ENCODE measurements at places on chromosomes 13 and 19.
A peak's percentile ranks its signal among the peaks of the same experiment; 100 is the strongest.

- no peak for DNase-seq
Measured at GRCh38 chr13:75583091-75583490, 33.5 kb downstream of the UCHL3 start.

DNA sequence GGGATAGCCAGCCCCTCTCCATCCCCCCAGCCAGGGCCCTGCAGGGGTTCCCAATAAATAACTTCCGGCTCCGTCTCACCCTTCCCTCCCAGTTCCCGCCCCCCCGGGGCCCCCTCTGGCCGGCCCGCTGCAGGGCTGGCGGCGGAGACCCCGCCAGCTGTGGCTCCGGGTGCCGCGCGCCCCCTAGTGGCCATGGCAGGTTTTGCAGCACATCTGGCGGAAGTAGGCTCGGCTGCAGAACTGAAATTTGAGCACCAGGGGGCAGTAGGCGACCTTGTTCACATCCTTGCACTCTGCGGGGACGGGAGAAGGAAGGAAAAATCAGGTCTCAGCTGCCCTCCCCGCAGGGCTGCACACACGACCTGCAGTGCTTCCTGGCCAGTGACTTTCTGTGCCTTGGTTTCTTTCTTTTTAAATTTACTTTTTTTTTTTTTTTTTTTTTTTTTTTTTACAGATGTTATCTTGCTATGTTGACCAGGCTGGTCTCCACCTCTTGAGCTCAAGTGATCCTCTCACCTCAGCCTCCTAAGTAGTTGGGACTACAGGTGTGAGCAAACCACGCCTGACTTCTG, 3.6 kb upstream of the MYO1F start:
- peak; percentile 69 for DNase-seq

DNA sequence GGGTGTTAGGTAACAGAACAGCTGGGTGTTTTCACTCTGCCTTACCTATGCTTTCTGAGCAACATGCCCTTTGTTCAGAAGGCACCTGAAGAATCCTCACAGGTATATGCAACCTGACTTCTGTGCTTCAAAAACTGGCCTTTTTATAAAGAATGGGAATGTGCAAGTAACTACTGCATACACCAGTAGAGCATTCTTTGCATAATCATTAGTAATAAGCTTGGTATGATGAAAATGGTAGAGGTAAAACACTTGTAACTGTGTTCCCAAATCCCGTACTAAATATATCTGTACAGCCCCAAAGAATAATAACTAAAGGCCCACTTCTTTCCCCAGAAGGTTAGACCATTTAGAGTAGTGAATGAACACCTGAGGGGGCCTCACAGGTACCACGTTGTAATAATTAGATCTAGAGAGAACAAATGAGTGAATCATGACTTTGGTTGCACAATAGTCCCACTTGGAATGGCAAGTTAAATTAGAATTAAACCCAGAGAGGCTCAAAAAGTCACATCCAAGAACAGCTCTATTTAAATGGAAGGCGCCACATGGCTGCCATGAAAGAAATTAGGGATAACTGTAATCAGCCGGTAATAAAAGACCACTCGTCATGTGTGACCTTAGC, 413.9 kb downstream of the KLF12 start:
- DNase-seq: no peak

DNA sequence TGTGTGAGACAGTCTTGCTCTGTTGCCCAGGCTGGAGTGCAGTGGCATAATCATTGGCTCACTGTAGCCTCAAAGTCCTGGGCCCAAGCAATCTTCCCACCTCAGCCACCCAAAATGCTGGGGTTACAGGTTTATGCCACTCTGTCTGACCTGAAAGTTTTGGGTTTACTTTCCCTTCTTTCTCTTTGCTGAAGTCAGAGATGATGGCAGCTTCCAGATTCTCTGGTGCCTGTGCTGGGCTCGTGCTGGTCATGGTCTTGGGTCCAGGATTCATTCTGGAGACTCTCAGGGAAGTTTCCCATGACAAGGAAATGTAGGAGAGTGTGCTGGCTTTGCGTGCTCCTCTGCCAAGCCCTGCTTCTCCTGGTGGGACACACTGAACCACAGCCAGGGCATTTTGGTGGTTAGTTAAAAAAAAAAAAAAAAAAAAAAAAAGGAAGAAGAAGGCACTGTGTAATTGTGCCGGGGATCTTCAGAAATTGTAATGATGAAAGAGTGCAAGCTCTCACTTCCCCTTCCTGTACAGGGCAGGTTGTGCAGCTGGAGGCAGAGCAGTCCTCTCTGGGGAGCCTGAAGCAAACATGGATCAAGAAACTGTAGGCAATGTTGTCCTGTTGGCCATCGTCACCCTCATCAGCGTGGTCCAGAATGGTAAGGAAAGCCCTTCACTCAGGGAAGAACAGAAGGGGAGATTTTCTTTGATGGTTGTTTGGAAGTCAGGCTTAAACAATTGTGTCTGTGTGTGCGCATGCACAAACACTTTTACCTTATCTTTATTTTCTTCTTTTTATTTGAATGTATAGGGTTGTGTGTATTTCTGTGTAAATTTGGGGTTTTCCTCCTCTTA, at the start of gene ALOX5AP:
ALOX5AP (plus strand) TSS at position 519 of the 847 bp plus-strand sequence; CDS start at position 582, 63 bp downstream.
- DNase-seq: no peak

- no peak for DNase-seq
Measured at GRCh38 chr13:107079423-107080049, 511.6 kb upstream of the ARGLU1 start.

GRCh38 chr13:73715911-73716510, 418.2 kb downstream of the KLF12 start:
- no peak for DNase-seq
